Naive thymus-derived CD4-positive, alpha-beta T cell (primary cell): ENCODE measurements at places on chromosomes 2 and 18. TPM values are rescaled to one million over a fixed set of nuclear protein-coding genes. Genes with fewer than 3 reads are reported as not detected.

TLX2 gene
- not detected for polyA plus RNA-seq

LAMA1 gene
- polyA plus RNA-seq = not detected

GNLY gene
- polyA plus RNA-seq = 13.5 TPM

ESPNL gene
- polyA plus RNA-seq = not detected

DNA sequence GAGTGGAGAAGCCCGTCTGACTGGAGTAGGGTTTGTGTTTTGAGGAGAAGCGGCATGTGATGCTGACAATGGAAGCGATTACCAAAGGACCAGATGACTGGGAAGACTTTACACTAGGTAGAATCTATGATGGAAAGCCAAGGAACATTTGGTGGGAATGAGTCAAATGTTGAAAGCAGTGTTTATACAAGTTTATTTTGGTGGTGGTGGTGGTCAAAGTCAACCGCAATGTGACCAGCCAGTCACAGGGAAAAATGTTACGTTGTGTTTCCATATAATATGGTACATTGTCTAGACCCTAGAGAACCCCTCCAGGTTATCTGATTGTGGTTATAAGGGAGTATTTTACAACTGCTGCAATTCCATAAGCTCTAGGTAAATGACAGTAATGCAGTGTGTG, 216.8 kb downstream of the PID1 start:
- H3K27me3 ChIP-seq = no peaks in the 10 kb centered on the region
- H3K27ac ChIP-seq = no peak overlapping the region

- H3K36me3 ChIP-seq = no peaks in the 10 kb centered on the region
- no peak overlapping the region for H3K4me3 ChIP-seq
- DNase-seq = no peak
- no peaks in the 10 kb centered on the region for H3K4me1 ChIP-seq
Observed at GRCh38 chr2:20186855-20187187, 38.1 kb downstream of the SDC1 start.

DNA sequence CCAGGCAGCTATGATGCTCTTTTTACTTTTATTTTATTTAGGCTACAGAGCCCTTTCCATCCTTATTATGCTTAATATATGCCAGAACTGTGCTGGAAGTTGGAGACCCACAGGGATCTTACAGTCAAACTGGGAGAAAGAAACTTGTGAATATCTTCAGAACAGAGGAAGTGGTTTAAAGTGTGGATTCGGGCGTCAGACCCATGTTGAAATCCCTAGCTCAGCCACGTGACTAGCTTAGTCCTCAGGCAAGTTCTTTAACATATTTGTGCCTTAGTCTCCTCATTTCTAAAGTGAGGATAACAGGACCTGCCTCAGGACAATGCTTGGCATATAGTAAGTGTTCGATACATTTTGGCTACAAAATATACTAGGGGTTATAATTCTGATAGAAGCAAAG, 59.1 kb downstream of the MAP3K20 start:
- H3K36me3 ChIP-seq = no peaks in the 10 kb centered on the region
- no peak overlapping the region for H3K27ac ChIP-seq
- no peaks in the 10 kb centered on the region for H3K27me3 ChIP-seq
- DNase-seq = no peak
- peaks cover 6% of the 10 kb centered on the region for H3K4me1 ChIP-seq

- H3K4me1 ChIP-seq = no peaks in the 10 kb centered on the region
- no peak overlapping the region for H3K4me3 ChIP-seq
- no peak for DNase-seq
Observed at GRCh38 chr2:37911296-37911873, 13.7 kb upstream of the RMDN2 start.

DNA sequence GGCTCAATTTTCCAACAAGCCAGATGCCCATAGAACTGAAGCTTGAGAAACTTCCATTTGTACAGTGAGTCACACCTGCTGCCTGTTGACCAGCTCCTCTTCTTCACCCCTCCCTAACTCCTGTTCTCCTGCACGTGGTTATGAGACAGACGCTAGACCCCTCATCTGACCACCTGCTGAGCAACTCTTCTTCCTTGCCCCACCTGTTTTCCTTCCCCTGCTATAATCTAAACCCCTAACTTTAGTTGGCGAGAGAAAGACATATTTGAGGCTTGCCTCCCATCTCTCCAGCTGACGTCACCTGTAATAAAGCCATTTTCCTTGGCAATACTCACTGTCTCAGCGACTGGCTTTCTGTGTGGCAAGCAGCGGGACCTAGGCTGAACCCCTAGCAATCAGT, 22.3 kb upstream of the ITM2C start:
- no peak overlapping the region for H3K4me3 ChIP-seq
- no peaks in the 10 kb centered on the region for H3K27me3 ChIP-seq
- no peak for DNase-seq
- no peaks in the 10 kb centered on the region for H3K36me3 ChIP-seq

DNA sequence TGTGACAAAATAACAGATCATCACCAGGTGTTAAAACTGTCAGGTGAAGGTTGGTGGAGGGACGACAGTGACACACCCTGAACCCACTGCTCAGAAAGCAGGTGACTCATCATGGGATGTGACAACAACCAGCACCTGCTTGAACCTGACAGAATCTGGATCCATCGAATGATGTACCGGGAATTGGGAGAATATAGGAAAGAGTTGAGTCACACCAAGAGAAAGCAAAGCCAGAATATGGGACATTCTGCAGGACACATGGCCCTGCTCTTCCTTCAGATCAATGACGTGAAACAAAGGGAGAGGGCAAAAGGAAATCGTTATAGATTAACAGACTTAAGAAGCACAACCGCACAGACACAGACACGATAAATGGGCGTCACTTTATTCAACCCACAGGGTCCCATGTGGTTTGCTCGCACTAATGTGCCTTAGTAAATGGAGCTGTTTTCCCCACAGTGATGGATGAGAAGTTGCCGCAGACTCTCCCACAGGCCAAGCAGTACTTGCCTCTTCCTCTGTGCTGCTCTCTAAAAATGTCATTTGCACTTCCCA, 100.1 kb downstream of the CRACDL start:
- peak overlapping the region; percentile 66 for H3K27ac ChIP-seq
- H3K4me3 ChIP-seq = peak overlapping the region; percentile 1
- H3K4me1 ChIP-seq = peaks cover 43% of the 10 kb centered on the region

DNA sequence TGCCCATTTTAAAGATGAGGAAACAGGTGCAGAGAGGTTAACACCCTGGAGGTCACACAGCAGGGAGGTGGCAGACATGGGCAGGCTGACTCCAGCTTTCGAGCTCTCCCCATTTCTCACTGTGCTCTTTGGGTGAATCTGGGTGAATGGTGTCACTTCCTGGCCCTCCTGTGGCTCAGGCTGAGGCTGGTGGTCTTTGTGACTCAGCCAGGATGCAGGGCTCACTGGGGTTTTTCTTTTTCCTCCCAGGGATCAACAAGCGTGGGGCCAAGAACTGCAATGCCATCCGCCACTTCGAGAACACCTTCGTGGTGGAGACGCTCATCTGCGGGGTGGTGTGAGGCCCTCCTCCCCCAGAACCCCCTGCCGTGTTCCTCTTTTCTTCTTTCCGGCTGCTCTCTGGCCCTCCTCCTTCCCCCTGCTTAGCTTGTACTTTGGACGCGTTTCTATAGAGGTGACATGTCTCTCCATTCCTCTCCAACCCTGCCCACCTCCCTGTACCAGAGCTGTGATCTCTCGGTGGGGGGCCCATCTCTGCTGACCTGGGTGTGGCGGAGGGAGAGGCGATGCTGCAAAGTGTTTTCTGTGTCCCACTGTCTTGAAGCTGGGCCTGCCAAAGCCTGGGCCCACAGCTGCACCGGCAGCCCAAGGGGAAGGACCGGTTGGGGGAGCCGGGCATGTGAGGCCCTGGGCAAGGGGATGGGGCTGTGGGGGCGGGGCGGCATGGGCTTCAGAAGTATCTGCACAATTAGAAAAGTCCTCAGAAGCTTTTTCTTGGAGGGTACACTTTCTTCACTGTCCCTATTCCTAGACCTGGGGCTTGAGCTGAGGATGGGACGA, 13.2 kb downstream of the ITM2C start:
- peaks cover 6% of the 10 kb centered on the region for H3K4me1 ChIP-seq
- no peaks in the 10 kb centered on the region for H3K27me3 ChIP-seq
- DNase-seq = no peak
- no peak overlapping the region for H3K27ac ChIP-seq
- no peak overlapping the region for H3K4me3 ChIP-seq
- no peaks in the 10 kb centered on the region for H3K36me3 ChIP-seq

- H3K27ac ChIP-seq = no peak overlapping the region
- H3K36me3 ChIP-seq = peaks cover 13% of the 10 kb centered on the region
- H3K27me3 ChIP-seq = no peaks in the 10 kb centered on the region
- no peak overlapping the region for H3K4me3 ChIP-seq
- no peaks in the 10 kb centered on the region for H3K4me1 ChIP-seq
Observed at GRCh38 chr2:23720705-23721453, 206.0 kb downstream of the ATAD2B start.

DNA sequence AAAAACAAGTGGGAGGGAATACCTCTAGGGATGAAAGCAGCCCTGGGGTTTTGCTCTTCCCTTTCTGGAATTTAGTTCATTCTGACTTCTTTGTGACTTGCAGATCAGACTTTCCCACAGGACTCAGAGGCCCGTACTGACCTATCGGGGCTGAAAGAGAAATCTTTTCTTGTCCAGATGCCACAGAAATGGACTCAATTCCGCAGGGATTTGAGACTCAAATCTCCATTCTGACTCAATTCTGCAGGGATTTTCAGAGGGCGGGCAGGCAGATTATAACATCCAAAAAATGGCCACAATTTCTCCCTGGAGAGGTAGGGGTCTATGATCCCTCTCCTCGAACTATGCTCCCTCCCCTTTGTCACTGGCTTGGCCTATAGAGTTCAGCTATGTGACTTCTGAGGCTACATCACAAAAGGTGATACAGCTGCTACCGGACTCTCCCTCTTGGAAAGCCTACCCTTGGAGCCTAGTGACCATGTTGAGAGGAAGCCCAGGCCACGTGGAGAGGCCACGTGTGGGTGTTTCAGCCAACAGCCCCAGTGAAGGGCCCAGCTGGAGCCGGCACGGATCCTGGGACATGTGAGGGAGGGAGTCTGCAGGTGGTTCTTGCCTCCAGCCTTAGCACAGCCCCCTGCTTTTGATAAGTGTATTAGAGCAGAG, 4.8 kb upstream of the EFHD1 start:
- H3K27ac ChIP-seq = no peak overlapping the region
- H3K4me1 ChIP-seq = peaks cover 5% of the 10 kb centered on the region
- peaks cover 4% of the 10 kb centered on the region for H3K27me3 ChIP-seq
- no peak for DNase-seq

DNA sequence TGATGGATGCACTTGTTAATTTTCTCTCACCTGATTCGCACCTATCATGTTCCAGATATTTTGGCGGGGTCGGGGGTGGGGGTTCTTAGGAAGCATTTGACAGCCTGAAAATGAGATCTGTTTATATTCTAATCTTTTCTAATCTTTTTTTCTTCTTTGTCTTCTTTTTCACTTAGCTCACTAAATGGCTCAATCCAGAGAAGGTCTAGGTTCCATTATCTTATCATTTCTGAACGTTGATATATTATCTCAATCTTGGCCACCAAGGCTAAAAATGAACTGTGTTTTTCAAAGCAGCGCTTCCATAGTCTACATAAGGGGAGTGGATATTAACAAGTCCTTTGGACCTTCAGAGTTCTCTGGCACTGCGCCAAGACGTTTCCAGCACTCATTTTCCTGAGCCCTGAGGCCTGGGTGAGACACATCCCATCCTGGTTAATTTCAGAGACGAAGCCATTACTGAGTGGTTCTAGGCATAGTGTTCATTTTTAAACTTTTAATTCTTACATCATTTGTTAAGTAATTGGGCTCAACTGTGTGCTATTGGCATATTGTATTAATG, 229.0 kb downstream of the SOX11 start:
- no peak overlapping the region for H3K4me3 ChIP-seq
- H3K27me3 ChIP-seq = no peaks in the 10 kb centered on the region
- H3K4me1 ChIP-seq = no peaks in the 10 kb centered on the region
- H3K27ac ChIP-seq = no peak overlapping the region

- H3K36me3 ChIP-seq = no peaks in the 10 kb centered on the region
- no peak overlapping the region for H3K27ac ChIP-seq
Observed at GRCh38 chr2:240069829-240070228, 16.5 kb upstream of the OR6B3 start.
